ENCODE measurements at places on chromosomes 4 and X.

DNA sequence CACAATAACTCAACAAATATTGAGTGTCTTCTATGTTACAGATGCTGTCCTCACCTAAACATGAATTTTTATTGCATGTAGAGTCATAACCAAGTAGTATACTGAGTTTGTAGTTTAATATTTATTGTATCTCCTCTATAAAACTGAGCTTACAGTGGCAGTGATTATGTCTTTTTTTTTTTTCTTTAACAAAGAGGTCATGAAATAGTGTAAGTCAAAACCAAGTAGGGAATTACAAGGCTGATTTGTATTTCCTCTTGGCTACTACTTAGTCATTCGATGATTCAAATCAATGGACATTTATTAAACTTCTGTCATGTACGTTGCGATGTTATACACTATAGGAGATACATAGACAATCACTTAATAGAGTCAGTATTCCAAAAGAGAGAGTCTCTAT is 48.4 kb downstream of the IL15 start:
- no peak for DNase-seq

DNA sequence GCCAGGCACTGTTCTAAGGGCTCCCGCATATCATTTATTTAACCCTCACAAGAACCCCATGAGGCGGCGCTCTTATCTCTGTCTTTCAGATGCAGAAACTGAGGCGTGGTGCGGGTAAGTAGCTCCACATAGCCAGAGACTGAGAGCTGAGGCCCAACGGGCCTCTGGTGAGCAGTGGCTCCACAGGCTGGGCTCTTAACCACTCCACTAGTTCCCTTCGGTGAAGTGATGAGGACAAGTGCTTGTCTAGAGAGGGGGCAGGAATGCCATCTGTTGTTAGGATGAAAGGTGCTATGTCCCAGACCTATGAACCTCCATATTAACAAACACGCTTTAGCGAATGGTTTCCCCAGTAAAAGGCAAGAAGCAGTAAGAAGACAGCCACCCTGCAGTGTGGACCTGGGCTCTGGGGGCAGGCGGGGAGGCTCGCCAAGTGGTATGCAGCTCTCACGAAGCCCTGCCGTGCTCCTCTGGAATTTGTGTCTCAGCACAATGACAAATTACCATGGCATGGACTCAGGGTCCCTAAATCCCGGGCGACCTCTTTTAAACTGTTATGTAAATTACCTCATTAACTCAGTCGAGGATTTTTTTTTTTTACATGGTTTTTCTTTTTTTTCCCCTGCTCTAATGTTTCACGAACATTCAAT is 20.9 kb upstream of the S100G start:
- DNase-seq = no peak

- DNase-seq = peak; percentile 47
These were observed 639 bp upstream of the SORCS2 start for GRCh38 chr4:7191546-7192251.

DNA sequence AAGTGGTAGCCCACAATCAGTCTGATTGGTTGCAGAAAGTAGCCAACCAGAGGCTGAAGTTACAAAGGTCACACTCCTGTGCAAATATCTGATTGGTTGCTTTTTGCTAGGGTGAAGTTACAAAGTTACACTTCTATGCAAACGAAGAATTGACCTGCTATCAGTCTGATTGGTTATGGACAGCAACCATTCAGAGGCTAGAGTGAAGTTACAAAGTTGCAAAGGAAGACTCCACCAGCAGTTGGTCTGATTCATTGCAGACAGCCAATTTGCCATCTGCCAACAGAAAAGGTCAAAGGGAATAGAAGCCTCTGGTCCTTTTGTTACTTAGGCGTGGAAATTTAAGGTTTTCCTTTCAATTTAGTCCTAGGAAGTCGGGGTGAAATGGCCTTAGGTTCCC is 377.7 kb downstream of the PRDM5 start:
- DNase-seq = no peak

DNA sequence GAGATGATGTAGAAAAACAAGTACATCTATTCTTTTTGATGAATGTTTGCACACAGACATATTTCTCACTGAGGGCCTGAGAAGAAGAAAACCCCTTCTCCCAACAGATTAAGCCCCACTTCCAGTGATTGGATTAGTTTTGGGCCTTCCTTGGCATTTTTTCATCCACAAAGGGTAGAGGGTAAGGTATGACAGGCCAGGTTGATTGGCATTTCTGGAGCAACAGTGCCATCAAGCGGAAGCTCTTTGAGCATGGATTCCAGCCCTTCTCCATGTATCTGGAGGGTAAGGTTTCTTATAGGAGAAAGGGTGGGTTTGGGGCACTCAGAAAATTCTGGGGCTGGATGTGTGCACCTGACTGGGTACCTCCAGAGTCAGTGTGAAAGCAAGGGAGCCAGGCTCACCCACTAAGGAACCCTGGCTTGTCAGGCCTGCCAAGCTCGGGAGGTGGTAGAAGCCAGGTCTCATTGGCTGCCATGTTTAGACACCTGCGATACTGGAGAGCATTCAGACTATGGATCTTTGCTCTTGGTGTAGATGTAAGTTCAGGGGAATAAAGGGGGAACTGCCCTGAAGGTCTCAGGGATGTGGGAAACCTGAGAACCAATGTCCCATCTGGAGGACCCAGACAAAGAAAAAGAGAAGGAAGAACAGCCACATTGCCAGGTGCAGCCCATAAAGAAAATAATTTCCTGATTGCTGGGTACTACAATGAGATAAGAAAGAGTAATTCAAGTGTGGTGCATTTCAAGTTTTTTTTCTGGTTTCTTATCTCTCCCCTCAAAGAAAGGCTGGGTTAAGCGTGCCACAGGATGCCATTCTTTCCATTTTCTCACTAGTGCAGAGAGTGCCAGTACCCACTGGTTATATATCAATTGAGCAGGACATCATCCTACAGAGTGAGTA is 222.3 kb upstream of the AGTR2 start:
- DNase-seq = no peak

GRCh38 chr4:76091052-76091451 is 16.5 kb downstream of the ART3 start:
- no peak for DNase-seq

DNA sequence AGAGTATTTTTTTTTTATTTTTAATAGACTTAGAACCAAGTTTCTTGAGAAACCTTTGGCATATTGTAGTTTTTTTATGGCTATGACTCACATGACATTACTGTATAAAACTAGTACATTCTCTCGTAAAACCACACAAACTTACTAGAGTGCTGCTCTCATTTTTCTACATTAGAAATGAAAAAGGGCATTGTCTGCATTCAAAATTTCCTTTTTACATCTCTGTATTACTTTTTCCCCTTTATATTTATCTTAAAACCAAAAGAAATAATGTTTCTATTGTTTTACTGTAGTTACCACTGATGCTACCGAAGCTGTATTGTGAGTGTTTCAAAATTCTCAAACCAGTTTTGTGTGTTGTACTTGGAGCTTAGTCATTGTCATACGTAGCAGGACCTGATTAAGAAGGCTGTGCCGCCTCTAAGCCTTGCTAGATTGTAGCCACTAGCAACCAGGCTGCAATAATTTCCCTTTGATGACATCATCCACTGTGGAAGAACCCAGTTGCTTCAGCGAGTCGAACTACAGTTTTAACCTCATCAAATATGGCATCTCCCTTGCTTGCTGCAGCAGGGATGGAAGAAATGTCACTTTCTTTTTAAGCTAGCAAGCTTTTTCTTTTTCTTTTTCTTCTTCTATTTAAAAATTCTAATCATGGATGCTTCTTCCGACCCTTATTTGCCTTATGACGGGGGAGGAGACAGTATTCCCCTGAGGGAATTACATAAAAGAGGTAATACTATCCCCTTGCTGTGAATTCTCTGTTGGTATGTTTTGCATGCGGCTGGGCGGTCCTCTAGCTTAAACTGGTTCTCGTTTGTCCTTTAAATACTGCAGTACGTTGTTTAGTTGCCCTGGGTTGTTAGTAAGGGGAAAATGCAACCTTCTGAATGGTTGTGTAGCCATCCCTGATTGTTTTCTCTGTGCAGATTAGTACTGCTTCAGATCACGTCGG is 39.6 kb downstream of the CLCN3 start:
- DNase-seq = peak; percentile 79

DNA sequence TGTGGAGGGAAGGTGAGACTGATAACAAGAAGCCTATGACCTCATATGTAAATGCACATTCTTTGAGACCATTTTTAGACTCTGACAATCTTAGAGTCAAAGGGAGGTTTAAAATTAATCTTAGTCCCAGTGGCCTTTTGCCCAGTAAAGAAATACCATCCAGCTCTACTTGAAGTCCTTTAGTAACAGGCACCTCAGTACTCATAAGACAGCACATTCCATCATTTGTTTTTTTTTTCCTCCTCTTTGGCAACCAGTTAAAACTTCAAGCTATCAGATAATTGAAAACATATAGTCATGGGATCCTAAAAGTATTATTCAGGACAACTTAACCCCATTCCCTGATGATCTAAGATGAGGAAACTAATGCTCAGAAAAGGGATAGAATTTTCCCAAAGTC is 4.6 kb downstream of the EDA2R start:
- DNase-seq = no peak

- DNase-seq = no peak
These were observed 135.0 kb downstream of the RASL11B start for GRCh38 chr4:52997132-52997416.

GRCh38 chrX:20221902-20222301 is 44.8 kb downstream of the RPS6KA3 start:
- DNase-seq = no peak

- DNase-seq = peak; percentile 86
These were observed at the start of gene SLIT2 for GRCh38 chr4:20251796-20252655. SLIT2 (plus strand) TSS chr4:20251905; CDS start chr4:20253816, 1,911 bp downstream.

GRCh38 chr4:139815778-139816601 is 150.4 kb downstream of the MGST2 start:
- DNase-seq = no peak

- no peak for DNase-seq
These were observed 15.2 kb downstream of the GAB1 start for GRCh38 chr4:143351774-143352451.
